ENCODE measurements at places on chromosomes 4 and X.

DNA sequence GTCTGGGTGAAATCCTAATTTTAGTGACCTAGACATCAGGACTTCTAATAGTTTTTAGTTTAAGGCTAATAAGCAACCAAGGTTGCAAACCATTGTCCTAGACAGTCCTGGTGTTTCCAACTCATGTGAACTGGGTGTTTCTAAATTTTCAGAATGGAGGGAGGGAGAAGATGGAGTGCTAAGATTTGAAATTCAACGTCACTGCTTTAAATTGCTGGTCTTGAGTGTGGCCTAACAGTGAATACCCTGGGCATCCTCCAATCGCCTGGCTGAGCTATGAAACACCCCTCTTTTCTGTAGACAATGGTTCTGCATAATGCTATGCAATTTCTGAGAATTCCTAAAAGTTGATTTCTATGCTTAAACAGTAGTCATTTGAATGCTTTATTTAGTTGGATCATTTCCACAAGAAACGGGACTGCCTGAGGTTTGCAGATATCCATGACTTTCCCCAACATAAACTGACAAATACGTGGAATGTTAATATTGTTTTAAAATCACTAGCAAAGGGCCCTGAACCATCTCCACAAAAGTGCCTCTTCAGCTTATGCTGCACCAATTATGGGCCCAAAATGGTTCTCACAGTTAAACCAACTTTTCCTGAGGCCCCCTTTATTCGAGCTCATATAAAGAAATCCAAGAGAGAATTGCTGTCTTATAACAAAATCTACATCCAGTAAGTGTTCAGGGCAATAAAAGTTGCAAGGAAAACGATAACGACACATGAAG lies 1.1 kb downstream of the FBXL5 start:
- DNase-seq, result no peak

GRCh38 chr4:8199594-8200301 lies 658 bp downstream of the SH3TC1 start:
- DNase-seq, result no peak

GRCh38 chrX:103415068-103415467 lies 38.7 kb downstream of the BEX3 start:
- no peak for DNase-seq

GRCh38 chr4:85672116-85672515 lies 197.2 kb downstream of the ARHGAP24 start:
- no peak for DNase-seq

DNA sequence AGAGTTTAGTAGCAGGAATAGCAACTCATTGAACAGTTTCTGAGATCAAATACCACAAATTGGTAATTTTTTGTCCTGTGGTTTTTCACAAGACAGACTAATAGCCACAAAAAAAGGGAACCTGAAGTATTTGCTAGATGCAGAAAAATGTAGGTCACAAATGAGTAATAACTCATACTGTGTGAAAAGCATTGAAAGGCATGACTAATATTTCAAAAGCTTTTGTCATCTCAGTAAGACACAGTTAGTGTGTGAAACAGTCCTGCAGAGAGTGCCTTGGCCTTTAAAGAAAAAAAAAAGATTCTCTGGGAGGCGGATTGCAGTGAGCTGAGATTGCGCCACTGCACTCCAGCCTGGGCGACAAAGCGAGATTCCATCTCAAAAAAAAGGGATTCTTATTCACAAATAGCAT lies 31.4 kb upstream of the SLC25A31 start:
- DNase-seq, result no peak

GRCh38 chrX:46647251-46647650 lies 73.7 kb downstream of the CHST7 start:
- DNase-seq, result no peak

- no peak for DNase-seq
These were observed 83.0 kb downstream of the GRIA2 start for GRCh38 chr4:157303471-157303960.

All from T-cell (primary cell).